ENCODE measurements at places on chromosomes 12 and 14. TPM values are rescaled to one million over a fixed set of nuclear protein-coding genes. Genes with fewer than 3 reads are reported as not detected.

DNA sequence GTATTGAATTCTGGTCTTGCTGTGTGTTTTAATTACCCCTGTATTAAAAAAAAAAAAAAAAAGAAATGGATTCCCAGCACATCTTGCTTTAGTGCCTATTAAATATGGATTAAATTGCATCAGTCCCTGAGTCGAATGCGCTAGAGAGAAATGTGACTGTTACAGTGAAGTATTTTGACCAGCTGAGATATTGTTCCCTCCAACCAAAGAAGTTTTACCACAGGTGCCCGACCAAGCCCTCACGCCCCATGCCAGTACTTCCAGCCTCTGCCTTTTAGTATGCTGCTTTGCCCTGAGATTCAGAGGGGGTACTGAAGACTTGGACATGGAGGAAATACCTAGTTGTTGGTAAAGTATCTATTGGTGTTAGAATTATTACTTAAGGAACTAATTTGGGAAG, 159.7 kb downstream of the TTLL5 start:
- DNase-seq, result no peak

DNA sequence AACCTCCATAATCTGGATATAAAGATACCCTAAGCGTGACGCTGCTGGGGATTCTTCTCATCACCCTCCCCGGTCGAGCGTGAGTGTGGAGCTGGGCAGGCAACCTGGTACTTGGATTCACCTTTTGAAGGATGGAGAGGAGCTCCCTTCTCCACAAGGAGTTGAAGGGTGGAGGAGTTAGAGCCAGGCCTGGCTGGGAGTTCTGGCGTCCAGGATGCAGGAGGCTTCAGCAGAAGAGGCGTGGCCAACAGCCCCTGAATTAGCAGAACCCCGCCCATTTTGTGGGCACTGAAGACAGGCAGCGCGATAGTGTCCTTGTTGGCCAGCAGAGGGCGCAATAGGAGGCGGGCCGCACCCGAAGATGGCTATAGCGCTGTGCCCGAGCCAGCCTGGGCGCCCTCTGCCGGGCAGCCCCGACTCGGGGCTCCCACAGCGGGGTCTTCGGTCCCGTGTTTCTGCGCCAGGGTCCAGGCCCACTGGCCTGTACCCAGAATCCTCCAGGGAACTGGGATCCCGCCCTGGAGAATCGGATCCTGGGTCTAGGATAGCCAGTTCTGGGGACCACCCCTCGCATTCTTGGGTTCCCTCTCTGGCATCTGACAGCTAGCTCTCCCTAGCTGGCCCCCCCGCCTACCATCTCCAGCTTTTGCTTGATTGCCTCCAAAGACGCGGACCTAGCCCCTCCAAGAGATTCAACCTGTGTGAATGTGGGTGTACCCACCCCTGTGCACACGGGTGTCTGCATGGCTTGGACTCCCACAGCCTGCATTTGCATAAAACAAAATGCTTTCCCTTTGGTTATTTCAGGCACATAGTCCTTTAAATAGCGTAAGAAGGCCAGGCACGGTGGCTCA, 26.0 kb upstream of the SMUG1 start:
- peak; percentile 45 for DNase-seq

The GSG1 gene
- not detected for total RNA-seq

DNA sequence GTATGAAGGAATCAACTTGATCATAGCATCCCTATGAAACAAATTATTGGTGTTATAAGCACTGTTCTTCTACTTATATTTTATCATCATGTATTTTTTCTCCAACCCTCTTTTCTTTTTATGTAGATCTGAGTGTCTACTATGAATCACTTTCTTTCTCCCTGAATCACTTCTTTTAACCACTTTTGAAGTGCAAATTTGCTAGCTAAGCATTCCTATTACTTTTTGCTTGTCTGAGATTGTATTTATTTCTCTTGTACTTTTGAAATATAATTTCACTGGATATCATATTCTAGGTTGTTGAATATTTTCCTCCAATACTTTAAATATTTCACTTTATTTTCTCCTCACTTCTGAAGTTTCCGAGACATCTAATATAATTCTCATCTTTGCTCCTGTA, 1282.3 kb upstream of the FLRT2 start:
- DNase-seq, result no peak

GRCh38 chr14:81625343-81625742, 91.7 kb upstream of the SEL1L start:
- DNase-seq, result no peak

GRCh38 chr14:64625386-64626232, 75.8 kb downstream of the PPP1R36 start:
- no peak for DNase-seq

DNA sequence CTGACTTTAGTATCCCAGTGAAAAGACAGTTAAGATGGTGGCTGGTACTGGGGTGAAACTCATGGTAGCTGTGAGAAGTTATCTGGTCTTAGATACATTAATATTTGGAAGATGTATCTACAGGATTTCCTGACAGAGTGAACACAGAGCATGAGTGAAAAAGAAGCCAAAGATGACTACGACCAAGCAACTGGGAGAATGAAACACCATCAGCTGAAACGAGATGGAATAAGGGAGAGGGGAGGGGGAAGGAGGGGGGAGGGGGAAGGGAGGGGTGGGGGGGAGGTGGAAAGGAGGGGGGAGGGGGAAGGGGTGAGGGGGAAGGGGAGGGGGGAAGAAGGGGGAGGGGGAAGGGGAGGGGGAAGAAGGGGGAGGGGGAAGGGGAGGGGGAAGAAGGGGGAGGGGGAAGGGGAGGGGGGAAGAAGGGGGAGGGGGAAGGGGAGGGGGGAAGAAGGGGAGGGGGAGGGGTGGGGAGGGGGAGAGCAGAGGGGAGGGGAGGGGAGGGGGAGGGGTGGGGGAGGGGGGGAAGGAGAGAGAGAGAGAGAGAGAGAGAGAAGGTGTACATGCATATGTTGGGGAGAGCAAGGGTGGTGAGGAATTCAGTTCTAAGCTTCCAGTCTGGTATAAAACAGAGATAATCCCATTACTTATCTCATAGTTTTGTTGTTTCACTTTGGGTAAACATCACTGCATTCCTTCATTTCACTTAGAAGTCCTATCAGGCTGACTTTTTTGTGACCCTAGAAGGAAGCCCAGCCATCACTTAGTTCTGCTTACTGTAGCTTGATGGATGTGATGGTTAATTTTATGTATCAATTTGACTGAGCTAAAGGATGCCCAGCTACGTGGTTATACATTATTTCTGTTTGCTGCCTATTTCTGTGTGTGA, 73.9 kb downstream of the SPPL3 start:
- DNase-seq, result no peak
